ENCODE measurements at places on chromosomes 2 and 18.

GRCh38 chr2:33340280-33340679 is 136.2 kb upstream of the RASGRP3 start:
- no peak for DNase-seq

GRCh38 chr2:218002845-218003180 is at the start of gene TNS1:
TSS of gene TNS1 (minus strand) at chr2:218002995. CDS start at chr2:218002872, 123 bp downstream.
- DNase-seq = no peak

DNA sequence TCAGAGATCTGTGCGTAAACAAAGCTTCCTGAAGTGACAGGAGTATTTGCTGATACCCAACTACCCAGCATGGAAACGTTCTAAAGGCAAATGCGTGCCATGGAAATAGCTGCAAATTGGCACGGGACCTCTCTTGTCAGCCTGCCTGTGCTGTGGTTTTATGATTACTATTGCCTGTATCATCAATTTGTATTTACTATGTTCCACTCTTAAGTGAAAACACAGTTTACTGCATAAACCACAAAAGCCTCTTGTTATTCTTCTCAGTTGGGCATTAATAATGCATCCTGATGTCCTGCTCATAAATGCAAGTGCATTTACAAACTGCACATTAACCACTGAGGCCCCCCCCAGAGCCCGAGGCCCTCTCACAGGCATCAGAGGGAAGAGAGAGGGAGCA is 196.6 kb upstream of the SLC35G4 start:
- DNase-seq = no peak

GRCh38 chr2:119219873-119220272 is 3.8 kb upstream of the STEAP3 start:
- DNase-seq = no peak

GRCh38 chr2:195898505-195899191 is 170.0 kb downstream of the DNAH7 start:
- no peak for DNase-seq

DNA sequence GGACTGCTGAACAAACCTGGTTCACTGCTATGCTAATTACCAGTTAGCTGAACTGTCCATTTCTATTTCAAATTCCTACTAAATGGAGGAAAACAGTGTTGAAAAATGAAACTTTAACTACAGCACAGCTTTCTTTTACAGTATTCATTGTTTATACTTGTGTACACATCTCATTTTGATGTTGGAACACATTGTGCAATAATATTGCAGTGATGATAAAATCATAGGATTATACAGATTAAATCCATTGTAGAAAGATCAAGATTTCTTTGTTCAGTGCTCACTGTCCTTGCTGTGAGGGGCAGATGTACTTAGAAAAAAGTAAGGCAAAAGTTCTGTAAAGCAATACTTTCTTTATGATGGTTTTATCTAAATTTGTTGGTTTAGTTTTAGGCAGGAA is 1055.1 kb downstream of the LRP1B start:
- no peak for DNase-seq

DNA sequence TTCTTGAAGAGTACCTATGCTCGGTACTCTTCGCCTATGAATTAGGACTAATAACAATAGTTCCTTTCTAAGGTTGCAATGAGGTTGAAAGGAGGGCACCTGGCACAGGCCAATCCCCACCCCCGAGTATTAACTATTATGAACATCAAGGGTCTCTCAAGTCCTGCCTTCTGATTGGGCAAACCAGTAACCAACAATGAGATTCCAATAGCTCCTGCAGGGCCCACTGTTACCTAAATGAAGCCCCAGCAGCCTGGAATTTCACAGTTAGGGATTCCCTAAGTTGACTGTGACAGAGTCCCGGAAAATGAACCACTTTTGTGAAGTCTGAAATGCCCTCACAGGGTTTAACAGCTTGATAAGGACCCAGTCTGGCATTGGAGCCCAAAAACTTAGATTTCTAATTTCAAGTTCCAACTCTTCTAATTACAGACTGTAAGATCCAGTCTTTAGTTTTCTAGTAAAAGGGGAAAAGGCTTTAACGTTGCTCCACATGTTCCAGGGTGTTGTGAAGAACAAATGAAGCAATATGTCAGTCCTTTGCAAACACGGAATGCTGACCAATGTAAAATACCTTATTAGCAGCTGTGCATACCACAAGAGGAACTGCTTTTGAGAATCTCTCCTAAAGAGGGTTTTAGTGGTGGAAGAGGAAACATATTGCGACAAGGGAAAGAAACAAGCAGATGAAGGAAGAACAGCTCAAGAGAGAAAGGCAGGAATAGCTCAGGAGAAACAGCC is 277.7 kb upstream of the MAP2 start:
- no peak for DNase-seq

DNA sequence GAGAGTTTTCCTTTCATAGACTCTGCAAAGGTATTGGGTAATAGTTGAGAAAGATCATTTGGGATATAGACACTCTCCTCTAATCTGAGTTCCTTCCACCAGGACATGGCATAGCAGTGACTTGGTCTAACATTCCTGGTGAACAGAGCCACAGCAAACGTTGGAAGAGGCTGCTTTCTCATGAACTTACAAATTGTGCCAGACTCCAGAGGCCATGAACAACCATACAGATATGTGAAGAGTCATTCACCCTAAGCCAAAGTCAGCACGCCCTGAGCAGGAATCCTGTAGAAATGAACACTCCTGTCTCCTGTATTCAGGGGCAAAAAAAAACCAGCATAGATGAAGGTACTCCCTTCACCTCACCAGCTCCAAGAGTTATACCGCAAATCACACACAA is 152.8 kb downstream of the TMEM18 start:
- no peak for DNase-seq

- DNase-seq = no peak
These were observed 9.0 kb downstream of the SETBP1 start for GRCh38 chr18:44689736-44690135.

GRCh38 chr2:39433586-39434195 is 3.4 kb downstream of the MAP4K3 start:
- DNase-seq = no peak

All from stimulated activated CD8-positive, alpha-beta memory T cell treated with anti-CD3 and anti-CD28 coated beads, Interleukin-7, amount 100 ng/mL, for 48 hours (primary cell).